ENCODE measurements at places on chromosomes 3 and 15.

DNA sequence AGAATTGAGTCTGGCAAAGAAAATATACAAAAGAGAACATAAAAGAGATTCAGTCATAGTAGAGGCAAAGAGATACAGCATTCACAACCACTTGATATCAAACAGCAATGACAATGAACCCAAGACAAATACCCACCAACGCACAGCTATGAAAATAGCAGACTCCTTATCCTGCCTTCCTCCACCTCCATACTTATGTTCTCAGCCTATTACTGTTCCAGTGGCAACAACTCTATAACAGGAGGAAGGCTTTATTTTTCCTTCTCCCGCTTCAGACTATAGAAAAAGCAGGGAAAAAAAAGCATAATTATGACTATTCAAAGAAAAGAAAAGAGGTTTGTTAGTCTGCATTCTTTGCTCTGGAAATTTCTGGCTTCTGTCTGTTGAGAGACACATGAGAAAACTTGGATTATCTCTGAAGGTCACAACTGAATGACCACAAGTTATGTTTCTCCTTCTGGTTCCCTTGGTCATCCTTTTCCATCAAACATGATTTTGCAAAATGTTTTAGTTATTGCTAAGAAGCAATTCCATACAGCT is 81.2 kb upstream of the PLXND1 start:
- DNase-seq, result no peak

DNA sequence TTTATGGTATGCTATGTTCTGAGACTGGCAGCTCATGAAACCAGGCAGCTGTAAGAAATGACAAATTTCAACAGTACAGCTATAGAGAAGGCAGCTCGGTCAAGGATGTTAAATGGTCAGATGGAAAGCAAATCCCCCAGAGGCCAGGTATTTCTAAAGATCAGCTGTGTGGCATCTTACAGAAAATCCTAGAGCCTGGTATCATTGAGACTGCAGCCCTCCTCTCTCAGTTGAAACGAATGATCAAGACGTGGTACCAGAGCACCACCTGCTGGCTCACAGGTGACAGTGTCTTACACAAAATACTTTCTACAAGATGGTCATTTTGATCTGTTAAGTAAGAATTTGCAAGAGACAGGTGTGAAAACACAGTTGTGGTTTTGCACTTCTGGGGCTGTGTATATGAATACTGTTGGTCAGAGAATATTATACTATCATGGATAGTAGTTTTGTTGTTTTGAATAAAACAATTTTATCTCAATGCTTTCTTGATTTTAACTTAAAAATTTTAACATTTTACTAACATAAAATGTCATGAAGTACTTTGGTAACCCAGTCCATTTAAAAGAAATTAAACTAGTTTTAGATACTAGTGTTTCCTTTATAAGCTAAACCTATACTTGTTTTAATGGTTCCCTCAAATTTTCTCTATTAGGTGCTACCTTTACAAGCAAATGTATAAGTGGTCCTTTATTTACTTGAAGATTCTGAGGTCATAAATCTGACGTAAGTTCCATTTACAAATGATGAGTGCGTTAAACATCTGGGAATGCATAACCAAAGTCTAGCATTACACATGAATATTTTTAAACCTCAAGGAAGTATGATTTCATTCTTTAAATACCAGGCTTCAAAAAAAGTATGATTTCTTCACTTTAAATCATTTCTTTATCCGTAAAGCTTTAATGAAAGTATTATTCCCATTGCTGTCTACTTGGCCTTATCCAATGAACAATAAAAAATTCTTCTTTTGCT is 121.8 kb downstream of the PDZRN3 start:
- no peak for DNase-seq

DNA sequence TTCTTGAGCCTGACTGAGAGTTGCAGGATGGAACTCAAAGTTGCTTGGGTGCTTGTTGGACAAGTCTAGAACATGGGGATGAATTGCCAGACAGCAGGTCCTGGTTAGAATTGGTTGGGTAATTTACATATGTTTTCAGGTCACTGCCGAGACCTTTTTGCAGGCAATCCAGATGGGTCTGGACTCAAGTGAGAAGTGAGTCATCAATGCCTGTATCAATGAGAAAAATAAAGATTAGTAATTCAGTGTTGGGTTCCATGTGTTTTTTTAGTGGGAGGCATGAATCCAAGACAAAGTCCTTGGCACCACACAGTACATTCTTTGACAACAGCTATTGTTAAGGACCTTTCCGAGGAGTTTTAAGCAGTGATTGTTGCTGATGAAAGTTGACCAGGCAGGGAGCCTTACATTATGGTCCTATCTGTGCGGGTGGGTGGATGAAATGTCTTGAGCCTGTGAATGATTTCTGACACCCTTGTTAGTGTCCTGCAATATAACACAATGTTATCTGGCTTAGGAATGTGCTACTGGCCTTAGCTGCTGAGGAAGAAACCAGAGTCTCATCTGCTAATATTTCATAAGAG is 77.7 kb downstream of the CRYGS start:
- DNase-seq, result no peak

DNA sequence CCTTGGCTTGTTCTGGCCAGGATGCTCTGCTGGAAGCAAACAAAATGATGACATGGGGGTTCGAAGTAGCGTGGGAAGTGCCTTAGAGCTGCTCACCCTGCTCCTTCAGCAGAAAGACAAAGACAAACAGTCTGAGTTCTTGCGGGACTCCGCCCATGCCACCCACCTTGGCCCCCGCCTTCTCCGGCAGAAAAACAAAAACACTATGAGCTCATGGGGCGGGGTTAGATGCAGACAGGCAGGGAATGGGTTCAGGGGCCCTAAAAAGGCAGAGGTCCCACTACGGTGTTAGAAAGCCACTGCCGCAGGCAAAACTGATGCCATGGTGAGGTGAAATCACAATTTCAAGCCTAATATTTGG is 9.7 kb upstream of the NCKIPSD start:
- DNase-seq, result no peak

GRCh38 chr15:26182441-26182840 is 319.3 kb upstream of the ATP10A start:
- DNase-seq, result no peak

- no peak for DNase-seq
Measured at GRCh38 chr3:142272200-142272891, 47.0 kb upstream of the GK5 start.

DNA sequence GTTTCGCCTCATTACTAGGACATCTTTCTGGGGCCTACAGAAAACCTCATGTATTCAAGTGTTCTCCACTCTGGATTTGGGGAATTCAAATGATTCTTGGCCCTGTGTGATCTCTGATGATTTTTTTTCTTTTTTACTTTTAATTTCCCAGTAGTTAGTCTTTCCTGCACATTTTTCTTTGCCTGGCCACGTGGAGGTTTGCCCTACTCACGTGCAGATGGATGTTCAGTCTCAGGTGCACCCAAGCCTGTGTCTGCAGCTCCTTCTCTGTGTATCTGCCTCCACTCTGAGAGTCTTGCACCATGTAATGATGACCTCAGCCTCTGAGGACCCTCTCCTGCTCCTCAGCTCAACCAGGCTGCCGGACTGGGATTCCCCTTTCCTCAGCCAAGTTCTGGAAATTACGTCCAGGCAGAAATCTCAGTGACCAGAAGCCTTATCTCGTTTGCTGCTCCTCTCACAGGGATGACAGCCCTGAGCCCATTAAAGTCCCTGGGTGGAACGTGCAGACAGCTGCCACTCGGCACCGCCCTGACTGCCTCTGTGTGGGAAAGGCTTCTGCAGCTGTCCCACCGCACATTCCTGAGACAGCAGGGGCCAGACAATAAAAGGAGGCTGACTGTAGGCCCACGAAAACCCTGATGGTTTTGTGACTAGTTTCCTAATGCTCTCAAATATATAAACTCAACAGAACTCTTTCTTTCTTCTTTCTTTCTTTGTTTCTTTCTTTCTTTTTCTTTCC is 31.4 kb upstream of the GABRB3 start:
- no peak for DNase-seq

- DNase-seq, result no peak
Measured at GRCh38 chr15:52789601-52790168, 451 bp downstream of the ONECUT1 start.

GRCh38 chr3:25426408-25426807 is 1.7 kb upstream of the RARB start:
- DNase-seq, result no peak

DNA sequence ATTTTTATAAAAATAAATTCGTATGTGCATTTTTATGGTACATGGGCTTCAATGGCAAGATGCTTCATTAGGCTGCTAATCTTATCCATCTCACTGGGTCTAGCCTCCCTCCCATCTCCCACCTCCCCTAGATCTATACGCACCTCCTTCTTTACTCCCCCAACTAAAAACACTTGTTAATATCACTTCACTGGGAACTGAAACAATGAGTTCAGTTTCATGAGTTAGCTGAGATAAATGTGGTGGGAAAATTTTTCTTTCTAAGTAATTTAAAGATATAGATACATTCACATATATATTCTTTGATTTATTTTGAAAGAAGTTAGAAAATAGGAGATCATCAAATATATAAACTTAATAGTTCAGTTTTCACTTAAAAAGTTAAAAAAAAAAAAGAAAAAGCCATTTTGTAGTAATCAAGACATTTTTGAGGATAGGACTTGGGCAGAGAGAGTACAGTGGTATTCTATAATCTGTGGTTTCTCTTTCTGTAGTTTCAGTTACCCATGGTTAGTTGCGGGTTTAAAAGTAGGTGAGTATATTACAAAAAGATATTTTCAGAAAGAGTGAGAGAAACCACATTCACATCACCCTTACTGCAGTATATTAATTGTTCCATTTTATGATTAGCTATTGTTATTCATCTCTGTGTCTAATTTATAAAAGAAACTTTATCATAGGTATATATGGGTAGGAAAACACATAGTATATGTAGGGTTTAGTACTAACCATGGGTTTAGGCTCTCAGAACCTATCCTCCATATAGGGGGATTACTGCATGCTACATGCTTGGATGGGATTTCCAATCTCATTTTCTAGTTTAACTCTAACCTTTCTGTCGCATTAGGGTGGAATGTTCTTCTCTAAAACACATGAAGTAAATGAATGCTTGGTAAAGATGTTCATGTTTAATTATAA is 316.0 kb upstream of the CBLB start:
- DNase-seq, result no peak

DNA sequence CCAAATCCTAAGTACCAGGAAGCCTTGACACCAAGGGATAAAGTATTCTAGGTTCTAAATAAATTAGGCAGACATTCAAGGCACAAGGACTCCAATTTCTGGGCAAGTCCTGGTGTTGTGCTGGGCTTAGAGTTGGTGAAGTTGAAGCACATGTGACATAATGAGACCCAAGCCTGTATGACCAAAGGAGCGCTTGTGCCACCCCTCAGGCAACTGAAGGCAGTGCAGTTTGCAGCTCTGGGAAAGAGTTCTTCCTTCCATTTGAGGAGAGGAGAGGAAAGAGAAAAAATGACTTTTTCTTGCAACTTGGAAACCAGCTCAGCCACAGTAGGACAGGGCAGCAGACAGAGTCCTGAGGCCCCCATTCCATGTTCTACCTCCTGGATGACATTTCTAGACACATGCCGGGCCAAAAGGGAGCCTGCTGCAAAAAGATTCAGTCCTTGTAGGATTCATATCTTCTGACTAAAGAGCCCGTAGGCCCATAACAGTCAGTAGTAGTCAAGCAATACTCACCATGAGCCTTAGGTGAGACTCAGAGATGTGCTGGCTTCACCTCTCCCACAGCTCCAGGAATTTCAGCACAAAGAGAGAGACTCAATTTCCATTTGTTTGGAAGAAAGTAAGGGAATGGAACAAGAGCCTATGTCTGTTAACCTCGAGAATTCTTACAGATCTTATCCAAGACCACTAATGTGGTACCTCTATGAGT is 588.8 kb upstream of the BCHE start:
- DNase-seq, result no peak

DNA sequence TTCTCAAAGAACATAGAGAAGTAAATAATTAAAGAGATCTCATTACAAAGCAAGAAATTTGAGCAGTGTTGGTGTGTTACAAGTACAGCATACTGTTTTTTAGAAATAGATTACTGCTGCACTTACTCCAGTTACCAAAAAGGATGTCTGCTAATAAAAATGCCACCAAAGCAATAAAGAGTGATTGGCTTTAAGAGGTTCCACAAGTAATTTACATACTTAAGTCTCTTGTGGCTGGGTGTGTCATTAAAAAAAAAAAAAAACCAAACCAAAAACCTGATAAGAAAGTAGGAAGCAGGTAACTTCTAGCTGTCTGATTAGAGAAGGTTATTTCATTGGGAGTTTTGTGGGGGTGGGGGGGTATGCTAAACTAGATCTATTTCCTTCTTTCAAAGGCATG is 15.2 kb downstream of the RAB11A start:
- no peak for DNase-seq

GRCh38 chr15:20340931-20341661 is 200.5 kb downstream of the GOLGA6L6 start:
- no peak for DNase-seq

GRCh38 chr15:92365084-92365483 is 28.6 kb upstream of the ST8SIA2 start:
- no peak for DNase-seq

- no peak for DNase-seq
Measured at GRCh38 chr3:156383441-156384025, 171.4 kb downstream of the SSR3 start.

DNA sequence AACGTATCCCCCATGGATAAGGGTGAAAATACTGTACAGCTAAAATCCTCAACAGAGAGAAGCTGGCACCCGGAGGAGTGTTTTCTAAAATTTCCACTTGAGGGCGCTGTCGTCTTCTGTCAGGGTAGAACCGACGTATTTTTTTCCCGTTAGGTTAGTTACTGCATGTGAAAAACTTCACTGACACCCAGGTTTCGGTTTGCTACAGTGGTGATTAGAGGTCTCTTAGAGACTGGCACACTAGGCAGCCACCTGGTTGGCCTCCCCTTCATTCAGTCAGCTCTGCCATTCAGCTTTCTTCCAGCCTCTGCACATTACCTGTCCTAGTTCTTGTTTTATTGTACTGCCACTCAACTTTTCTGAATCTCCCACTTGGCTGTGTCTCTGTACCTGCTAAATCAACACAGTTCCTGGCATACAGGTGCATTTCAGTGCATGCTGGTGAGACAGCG is 18.4 kb downstream of the CCK start:
- DNase-seq, result peak; percentile 18

GRCh38 chr3:4525560-4526223 is 32.5 kb downstream of the ITPR1 start:
- DNase-seq, result no peak

DNA sequence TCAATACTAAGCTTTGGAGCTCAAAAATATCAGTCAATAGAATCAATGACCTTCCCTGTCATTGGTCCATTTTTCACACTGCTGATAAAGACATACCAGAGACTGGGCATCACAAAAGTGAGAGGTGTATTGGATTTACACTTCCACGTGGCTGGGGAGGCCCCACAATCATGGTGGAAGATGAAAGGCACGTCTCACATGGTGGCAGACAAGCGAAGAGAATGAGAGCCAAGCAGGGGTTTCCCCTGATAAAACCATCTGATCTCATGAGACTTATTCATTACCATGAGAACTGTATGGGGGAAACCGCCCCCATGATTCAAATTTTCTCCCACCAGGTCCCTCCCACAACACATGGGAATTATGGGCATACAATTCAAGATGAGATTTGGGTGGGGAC is 81.9 kb downstream of the ANXA2 start:
- DNase-seq, result no peak
